ENCODE measurements at places on chromosomes 12 and 14.

- DNase-seq, result no peak
These were observed 44.3 kb downstream of the TEAD4 start for GRCh38 chr12:3003357-3003992.

GRCh38 chr14:99415496-99416281 is 65.0 kb downstream of the SETD3 start:
- DNase-seq, result peak; percentile 81

DNA sequence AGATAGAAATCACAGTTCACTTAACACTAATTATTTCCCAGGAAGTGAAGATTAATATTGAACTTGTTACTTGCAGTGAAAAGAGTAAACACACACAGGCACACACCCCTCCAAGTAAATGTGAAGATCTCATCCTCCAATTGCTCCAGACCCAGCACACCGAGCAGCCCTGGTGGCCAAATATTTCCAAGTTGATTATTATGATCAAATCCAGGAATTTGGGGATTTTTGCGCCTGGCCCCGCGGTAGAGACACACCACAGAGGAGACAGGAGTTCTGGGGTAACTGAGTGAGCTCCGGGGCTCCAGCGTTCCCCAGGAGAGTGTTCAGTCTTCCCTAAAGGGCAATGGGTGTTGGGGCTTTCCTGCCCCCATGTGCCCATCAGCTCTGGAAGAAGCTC is 431.5 kb downstream of the BCL11B start:
- no peak for DNase-seq

DNA sequence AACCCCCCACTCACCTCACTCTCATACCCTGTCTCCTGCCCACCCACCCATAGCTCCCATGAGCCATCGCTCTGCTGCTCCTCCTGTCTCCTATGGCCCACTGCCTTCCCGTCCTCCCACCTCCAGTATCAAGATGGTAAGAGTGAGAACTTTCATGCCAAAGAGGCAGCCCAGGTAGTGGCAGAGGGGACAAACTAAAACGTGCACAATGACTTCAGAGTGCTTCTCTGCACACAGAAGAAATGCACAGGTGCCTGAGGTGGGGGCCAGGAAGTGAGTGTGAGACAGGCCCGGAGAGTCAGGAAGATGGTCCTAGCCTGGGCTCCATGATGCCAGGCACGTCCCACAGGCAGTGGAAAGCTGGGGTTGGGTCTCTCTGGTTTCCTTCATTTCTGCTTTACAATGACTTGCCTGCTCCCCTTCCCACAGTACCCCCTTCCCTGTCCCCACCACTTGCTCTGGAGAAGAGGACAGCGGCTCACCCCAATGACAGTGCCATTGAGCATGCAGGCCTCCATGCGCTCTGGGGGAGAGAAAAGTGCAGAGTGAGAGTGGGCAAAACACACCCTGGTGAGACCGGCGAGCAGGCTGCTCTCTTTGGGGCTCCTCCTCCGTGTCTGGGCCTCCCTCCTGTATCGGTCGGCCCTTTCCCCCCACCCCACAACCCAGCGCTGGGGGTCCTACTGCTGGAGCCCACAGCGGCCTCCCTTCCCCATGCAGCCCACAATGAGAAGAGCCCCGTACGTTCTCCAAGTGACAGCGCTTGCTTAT is 22.8 kb upstream of the ANO2 start:
- no peak for DNase-seq

GRCh38 chr12:9763025-9763424 is 2.3 kb upstream of the CD69 start:
- peak; percentile 77 for DNase-seq
